Mesenchymal stem cell (in vitro differentiated cells and primary cell): ENCODE measurements at places on chromosomes 5 and 9.

DNA sequence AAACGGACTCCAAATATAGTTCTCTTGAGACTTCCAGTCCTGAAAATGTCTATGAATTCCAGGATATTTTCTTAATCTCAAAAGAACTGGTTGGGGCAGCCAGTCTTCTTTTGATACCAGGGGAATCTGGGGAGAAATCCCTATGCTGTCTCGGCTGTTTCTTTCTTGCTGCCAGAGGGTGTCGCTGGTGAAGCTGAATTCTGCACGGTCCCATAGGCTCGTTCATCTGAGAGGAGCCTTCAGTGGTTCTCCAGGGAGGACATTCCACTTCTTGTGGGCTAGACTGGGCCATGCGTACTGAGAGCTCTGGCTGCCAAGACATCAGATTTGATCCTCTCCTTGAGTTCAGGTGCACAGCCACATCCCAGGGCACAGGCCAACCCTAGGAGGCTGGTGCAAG lies 155.0 kb upstream of the CLINT1 start:
- no peak overlapping the region for H3K4me3 ChIP-seq
- H3K27me3 ChIP-seq, result peaks cover 4% of the 10 kb centered on the region
- DNase-seq, result no peak
- no peaks in the 10 kb centered on the region for H3K36me3 ChIP-seq
- no peaks in the 10 kb centered on the region for H3K4me1 ChIP-seq

DNA sequence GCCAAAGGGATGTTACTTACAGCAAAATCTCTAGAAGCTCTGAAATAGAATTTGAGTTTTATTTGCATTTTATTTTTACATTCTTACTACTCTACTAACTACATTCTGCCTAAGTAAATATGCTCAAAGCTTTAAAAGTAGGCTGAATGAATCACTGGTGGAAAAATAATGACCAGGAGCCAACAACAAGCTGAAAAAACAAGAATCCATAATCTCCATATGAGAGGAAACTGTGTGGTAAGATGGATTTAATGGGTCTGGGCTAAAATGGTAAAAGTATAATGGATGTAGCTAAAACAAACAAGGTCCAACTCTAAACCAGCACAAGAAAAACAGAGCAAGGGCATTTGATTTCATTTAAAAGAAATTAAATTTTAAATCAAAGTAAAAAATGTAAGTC lies 525.8 kb upstream of the FTMT start:
- no peaks in the 10 kb centered on the region for H3K27me3 ChIP-seq
- H3K4me3 ChIP-seq, result no peak overlapping the region
- no peak for DNase-seq
- H3K27ac ChIP-seq, result no peak overlapping the region

DNA sequence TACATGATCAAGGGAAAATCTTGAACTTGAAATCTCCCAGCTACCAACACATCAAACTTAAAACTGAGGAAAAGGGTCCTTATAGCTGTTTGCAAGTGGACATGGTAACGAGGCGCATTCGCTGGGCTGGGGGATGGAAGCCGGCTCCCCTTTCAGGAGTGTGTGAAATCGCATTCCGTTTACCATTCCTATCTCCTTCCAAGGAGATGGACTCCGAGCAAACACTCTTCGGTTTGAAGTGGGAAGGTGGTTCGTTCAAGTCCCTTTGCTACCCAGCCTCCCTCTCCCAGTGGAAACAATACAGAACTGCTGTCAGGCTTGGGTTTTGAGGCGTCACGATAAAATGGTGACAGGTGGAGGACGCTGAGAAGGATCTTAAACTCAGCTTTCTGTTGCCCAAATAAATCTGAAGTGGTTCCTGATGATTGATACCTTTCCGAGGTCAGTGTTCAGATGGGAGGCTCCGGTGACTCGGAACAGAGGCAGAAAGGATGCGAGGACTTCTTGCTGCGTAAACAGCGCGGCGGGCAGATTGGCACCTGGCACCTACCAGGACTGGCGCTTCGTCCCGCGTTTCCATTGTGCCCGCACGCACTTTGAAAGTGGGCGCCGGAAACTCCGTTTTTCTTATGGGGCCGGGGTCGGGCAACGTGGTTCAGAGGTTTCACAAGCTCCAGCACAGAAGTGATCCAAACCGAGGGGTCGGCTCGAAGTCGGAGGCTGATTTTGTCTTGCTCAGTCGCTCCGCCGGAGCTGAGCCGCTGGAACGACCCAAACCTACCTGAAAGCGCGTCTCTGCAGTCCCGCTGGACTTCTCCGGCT lies 7.0 kb downstream of the MSX2 start:
- H3K27ac ChIP-seq, result no peak overlapping the region
- peaks cover 69% of the 10 kb centered on the region for H3K27me3 ChIP-seq
- H3K36me3 ChIP-seq, result no peaks in the 10 kb centered on the region
- no peak overlapping the region for H3K4me3 ChIP-seq

DNA sequence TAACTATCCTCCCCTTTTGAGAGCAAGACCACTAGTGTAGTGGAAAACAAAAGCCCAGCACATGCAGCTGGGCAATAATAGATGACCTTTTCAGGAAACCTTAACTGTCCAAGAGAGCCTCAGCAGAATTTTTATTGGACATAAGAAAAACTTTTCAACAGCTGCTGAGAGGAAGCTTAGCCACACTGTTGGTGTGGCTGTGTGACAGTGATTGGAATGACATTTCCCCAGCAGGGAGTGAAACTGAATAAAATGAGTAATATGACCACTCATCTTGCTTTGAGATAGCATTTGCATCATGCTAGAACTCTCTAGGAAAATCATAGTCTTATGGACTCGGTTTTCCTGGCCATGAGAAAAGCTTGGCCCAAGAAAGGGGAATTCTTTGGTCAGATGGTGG lies 687.8 kb downstream of the SLCO4C1 start:
- no peaks in the 10 kb centered on the region for H3K27me3 ChIP-seq
- no peaks in the 10 kb centered on the region for H3K4me1 ChIP-seq
- H3K27ac ChIP-seq, result no peak overlapping the region
- H3K36me3 ChIP-seq, result no peaks in the 10 kb centered on the region

DNA sequence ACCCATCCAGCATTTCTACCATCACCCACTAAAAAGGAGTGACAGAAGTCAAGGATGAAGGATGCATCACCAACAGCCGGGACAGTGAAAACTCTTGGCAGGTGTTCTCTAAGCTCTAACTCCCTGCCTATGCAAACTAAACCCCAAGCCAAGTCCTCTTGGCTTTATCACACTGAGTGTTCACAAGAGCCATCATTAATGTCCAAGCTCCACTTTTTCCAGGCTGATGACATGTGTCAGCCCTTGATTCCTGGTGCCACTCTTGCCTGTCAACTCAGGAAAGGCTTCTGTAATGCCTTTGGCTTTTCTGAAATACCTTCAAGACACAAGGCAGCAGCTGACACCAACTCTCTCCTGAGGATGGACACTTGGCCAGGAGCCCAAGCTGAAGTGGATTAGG lies 86.9 kb downstream of the NR6A1 start:
- DNase-seq, result no peak
- H3K4me1 ChIP-seq, result peaks cover 2% of the 10 kb centered on the region
- H3K36me3 ChIP-seq, result no peaks in the 10 kb centered on the region
- H3K4me3 ChIP-seq, result no peak overlapping the region

DNA sequence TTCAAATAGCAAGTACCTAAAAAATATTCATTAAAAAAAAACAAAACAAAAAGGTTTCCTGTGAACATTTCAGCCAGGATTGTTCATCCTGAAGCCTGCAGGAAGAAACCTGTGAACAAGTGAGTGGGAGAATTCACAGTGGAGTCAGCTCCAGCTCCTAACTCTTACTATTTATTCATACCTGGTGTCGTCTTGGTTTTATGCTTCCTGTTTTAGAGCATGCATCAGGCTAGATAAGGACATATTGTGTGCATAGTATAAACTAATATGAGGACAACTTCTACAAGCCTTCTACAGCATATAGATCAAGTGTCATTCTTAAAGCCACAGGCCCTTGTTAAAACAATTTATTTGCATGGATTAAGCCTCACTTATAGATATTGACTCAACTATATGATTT lies 169.9 kb downstream of the EFNA5 start:
- H3K4me1 ChIP-seq, result peaks cover 7% of the 10 kb centered on the region
- H3K27ac ChIP-seq, result no peak overlapping the region
- no peaks in the 10 kb centered on the region for H3K27me3 ChIP-seq
- DNase-seq, result no peak

- no peak overlapping the region for H3K27ac ChIP-seq
- H3K27me3 ChIP-seq, result peaks cover 18% of the 10 kb centered on the region
- no peaks in the 10 kb centered on the region for H3K36me3 ChIP-seq
Measured at GRCh38 chr9:14030375-14031059, 283.4 kb downstream of the NFIB start.

- no peak overlapping the region for H3K4me3 ChIP-seq
- H3K27me3 ChIP-seq, result no peaks in the 10 kb centered on the region
- H3K27ac ChIP-seq, result peak overlapping the region; percentile 90
- DNase-seq, result peak; percentile 55
- H3K4me1 ChIP-seq, result peaks cover 11% of the 10 kb centered on the region
Measured at GRCh38 chr5:138901716-138902115, 26.6 kb upstream of the LRRTM2 start.

GRCh38 chr9:2198956-2199635 lies 183.9 kb downstream of the SMARCA2 start:
- H3K36me3 ChIP-seq, result no peaks in the 10 kb centered on the region
- no peaks in the 10 kb centered on the region for H3K27me3 ChIP-seq
- no peak overlapping the region for H3K4me3 ChIP-seq
- H3K27ac ChIP-seq, result no peak overlapping the region
- no peak for DNase-seq

GRCh38 chr5:178794433-178794832 lies 64.0 kb upstream of the ZNF354A start:
- H3K36me3 ChIP-seq, result no peaks in the 10 kb centered on the region
- no peak for DNase-seq
- H3K4me1 ChIP-seq, result peaks cover 5% of the 10 kb centered on the region
- H3K4me3 ChIP-seq, result no peak overlapping the region
- no peaks in the 10 kb centered on the region for H3K27me3 ChIP-seq
- no peak overlapping the region for H3K27ac ChIP-seq

GRCh38 chr5:150125334-150125733 lies 30.3 kb downstream of the PDGFRB start:
- H3K4me3 ChIP-seq, result no peak overlapping the region
- H3K36me3 ChIP-seq, result peaks cover 96% of the 10 kb centered on the region
- H3K4me1 ChIP-seq, result peaks cover 9% of the 10 kb centered on the region
- DNase-seq, result no peak

GRCh38 chr5:84285641-84286637 lies 98.7 kb downstream of the EDIL3 start:
- no peaks in the 10 kb centered on the region for H3K36me3 ChIP-seq
- no peaks in the 10 kb centered on the region for H3K27me3 ChIP-seq
- H3K4me1 ChIP-seq, result no peaks in the 10 kb centered on the region
- no peak for DNase-seq
- no peak overlapping the region for H3K4me3 ChIP-seq
- H3K27ac ChIP-seq, result no peak overlapping the region

DNA sequence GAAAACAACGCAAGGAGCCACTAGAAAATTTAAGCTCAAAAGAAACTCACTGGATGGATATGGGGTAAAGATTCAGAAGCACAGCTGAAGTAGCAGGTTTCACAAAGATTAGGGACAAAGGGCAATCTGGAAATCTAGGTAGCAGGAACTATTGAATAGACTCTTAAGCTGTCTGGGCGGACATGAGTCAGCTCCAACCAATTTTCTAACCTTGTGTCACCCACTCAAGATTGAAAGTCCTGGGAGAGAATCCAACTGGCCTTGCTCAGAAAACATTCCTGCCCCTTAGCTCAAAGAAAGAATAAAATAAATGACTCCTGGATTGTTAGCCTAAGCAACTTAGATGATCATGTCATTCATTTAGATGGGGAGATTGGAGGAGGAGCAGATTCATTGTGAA lies 69.2 kb downstream of the STK32A start:
- H3K27me3 ChIP-seq, result no peaks in the 10 kb centered on the region
- H3K36me3 ChIP-seq, result no peaks in the 10 kb centered on the region
- DNase-seq, result peak; percentile 59
- H3K4me3 ChIP-seq, result no peak overlapping the region

GRCh38 chr9:93079371-93079770 lies 16.6 kb upstream of the CARD19 start:
- H3K27me3 ChIP-seq, result no peaks in the 10 kb centered on the region
- H3K36me3 ChIP-seq, result no peaks in the 10 kb centered on the region
- no peak overlapping the region for H3K27ac ChIP-seq
